ENCODE measurements at places on chromosomes 5 and 9. TPM values are rescaled to one million over a fixed set of nuclear protein-coding genes. Genes with fewer than 3 reads are reported as not detected.

Gene GABBR2
- total RNA-seq, result not detected

Gene FAM221B
- not detected for total RNA-seq

Gene TSPAN17
- 36.4 TPM for total RNA-seq

Gene ARHGAP26
- total RNA-seq, result 15.6 TPM

Gene PLPP7
- total RNA-seq, result 0.40 TPM

Gene PFN3
- total RNA-seq, result not detected

Gene LCN12
- not detected for total RNA-seq

Gene ADAMTS13
- total RNA-seq, result 2.5 TPM

Gene SLC36A2
- total RNA-seq, result not detected

Gene IZUMO3
- not detected for total RNA-seq

Gene TNFAIP8
- total RNA-seq, result 44.6 TPM

Gene ANAPC2
- total RNA-seq, result 29.3 TPM

Gene CANX
- total RNA-seq, result 321 TPM

Gene KIAA1958
- total RNA-seq, result 5.7 TPM

Gene CER1
- not detected for total RNA-seq

Gene FABP6
- total RNA-seq, result not detected

Gene OTULINL
- 7.6 TPM for total RNA-seq

Gene HMGCR
- total RNA-seq, result 165 TPM

Gene ANGPTL2
- total RNA-seq, result 2.4 TPM

All from esophagus squamous epithelium (tissue), 5 donors.